ENCODE measurements at places on chromosomes 7 and 10.

- DNase-seq: no peak
Measured at GRCh38 chr7:151014950-151015349, 9.3 kb downstream of the ATG9B start.

DNA sequence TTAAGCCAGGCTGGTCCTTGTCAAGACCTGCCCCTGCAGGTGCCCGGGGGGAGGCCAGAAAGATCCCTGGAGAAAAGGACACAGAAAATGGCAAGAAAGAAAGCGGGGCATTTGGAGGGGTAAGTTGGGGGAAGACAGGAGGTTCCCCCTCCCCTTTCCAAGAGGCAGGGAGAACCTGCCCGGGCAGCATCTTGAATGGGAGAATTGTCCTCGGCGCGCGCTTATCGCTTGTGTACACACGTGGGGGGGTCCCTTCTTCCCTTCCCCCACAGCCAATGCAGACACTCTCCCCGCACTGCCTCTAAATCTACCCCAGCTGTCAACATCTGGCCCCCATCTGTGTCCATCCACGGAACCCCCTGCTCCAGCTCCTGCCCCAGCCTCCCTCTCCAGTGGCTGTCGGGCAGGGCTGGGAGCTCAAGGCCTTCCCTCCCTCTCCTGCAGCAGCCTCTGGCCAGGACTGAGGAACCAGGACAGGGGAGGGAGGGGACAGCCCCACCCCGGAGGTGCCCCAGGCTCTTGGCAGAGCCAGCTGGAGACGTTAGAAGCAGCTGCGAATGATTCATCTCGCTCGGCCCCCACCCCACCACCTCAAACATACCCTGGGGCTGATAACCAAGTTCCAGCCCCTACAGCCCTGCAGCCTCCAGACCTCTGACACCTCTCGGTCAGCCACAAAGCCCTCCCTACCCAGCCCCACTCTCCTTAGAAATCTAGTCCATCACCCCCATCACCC, 25.3 kb downstream of the EPHB4 start:
- no peak for DNase-seq

- no peak for DNase-seq
Measured at GRCh38 chr10:3331690-3332230, 159.2 kb upstream of the PITRM1 start.

DNA sequence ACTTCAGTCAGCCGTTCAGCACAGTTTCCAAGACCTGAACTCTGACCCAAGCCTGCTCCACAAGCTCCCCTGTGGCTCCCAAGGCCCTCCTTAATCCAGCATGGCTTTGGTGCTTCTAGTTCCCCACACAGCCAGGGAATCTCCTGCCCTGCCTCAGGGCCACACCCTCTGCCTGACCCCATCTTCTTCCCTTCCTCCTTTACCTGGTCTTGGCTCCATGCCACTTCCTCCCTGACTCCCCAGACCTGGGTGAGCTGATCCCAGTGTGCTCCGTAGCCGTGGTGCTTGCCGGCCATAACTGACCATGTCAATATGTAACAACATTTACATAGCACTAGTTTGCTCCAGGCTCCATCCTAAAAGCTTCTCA, 20.0 kb downstream of the TMEM273 start:
- no peak for DNase-seq

- DNase-seq: no peak
Measured at GRCh38 chr10:72840319-72840718, 53.2 kb upstream of the OIT3 start.

- no peak for DNase-seq
Measured at GRCh38 chr10:98910048-98910447, 325.6 kb downstream of the HPSE2 start.

- no peak for DNase-seq
Measured at GRCh38 chr7:70416986-70417655, 714.8 kb upstream of the GALNT17 start.
